ENCODE measurements at places on chromosomes 11 and 22.

- no peak for DNase-seq
These were observed 255.2 kb downstream of the MN1 start for GRCh38 chr22:27546157-27546935.

GRCh38 chr11:95165638-95166037 lies 65.4 kb downstream of the SESN3 start:
- DNase-seq = no peak

GRCh38 chr11:35040221-35040942 lies 98.6 kb upstream of the CD44 start:
- peak; percentile 38 for DNase-seq

GRCh38 chr22:45238957-45239680 lies 1.6 kb downstream of the KIAA0930 start:
- no peak for DNase-seq

DNA sequence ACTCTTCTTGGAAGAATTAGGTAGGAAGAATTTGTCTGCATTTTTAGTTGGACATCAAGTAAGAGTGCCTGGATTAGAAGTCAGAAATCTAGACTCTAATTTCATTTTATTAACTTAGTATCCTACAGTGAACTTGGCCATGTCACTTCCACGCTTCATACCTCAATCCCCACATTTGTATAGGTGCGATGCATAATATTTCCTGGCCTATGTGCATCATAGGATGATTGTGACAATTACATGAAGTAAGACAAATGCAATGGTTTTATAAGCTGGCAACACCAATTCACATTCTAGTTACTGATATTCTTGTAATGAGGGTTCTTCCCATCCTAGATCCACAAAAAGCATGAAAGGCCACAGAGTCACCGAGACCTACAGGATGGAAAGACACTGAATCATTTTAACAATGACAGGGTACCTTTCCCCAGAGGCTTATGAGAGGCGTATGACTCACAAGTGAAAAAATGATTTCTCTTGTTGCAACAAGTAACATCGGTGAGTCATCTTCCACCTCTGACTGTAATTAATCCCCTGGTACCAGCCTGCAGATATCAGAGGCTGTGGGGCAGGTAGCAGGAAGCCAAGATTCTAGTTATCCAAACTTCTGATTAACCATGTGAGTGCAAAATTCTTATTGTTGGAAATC lies 56.0 kb upstream of the OR5AK2 start:
- peak; percentile 34 for DNase-seq

- no peak for DNase-seq
These were observed 8.6 kb downstream of the APOA4 start for GRCh38 chr11:116814502-116814901.

DNA sequence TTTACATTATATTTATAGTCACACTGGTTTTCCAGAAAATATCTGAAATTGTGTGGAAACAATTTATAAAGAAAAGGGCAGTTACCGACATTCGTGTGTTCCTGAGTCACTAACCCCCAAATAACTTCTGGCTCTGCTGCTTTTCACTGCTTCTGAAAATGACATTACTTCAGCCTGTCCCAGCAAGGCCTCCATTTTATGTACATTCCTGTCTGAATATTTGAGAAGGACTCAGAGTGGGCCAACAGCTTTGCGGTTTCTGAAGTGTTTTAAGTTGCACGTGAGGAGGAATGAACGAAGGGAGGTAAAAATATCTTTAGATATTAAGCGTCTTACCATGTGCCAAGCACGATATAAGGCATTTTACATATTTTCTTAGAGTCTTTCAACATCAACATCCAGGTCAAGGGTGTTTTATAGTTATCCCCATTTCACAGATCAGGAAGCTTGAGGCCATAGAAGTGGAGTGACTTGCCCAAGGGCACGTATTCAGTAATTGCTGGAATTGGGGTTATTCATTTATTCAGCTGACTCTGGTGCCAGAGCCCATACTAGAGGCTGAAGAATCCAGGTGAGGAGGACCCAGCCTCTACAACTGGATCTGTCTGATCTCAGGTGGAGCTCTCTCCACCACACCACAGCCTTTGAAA lies 30.8 kb upstream of the WNT11 start:
- no peak for DNase-seq

- DNase-seq = no peak
These were observed 27.4 kb downstream of the RPL3 start for GRCh38 chr22:39292031-39292462.

DNA sequence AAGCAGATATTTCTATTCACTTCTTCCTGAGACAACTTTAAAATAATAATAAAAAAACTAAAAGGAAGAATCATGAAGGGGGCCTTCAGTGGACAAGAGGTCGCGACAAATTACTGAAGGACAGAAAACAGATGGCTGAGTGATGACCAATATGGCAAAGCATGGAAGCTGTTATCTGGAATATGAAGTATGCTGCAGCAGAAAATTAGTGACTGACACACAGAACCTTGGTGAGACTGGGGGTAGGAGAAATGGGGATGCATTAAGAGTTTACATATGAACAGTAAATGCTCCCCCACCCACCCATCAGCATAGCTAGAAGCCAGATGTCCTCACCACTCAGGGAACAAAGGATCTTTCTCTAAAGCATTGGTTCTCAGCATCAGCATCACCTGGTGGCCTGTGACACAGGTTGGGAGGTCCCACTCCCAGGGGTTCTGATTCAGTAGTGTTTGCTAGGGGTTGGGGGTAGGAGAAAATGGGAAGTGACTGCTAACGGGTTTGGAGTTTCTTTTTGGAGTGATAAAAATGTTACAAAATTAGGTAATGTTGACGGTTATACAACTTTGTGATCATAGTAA lies 59.7 kb downstream of the NARS2 start:
- DNase-seq = no peak

DNA sequence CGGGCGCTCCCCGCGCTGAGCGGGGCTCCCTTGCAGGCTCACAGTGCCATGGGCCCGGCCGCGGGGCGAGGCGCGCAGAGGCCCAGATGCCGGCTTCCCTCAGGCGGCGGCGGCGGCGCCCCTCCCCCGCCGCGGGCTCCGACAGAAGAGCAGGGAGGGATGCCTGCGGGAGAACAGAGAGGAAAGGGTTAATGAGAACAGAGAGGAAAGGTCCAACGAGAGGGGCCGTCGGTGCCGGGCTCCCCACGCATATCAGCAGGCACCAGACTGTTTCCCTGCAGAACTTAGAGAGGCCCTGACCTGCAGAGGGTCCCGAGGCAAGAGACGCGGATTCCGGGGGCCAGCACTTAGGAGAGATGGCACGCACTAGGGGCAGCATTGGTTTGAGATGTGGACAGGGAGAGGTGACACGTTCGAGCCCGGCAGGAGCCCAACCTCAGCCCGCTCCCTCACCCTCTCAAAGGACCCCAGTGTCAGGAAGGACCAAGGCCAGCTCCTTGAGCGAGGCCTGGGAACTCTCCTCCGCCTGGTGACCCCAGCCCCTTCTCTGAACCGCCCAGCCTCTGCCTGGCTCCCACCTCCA lies 9.1 kb downstream of the NRXN2 start:
- no peak for DNase-seq

DNA sequence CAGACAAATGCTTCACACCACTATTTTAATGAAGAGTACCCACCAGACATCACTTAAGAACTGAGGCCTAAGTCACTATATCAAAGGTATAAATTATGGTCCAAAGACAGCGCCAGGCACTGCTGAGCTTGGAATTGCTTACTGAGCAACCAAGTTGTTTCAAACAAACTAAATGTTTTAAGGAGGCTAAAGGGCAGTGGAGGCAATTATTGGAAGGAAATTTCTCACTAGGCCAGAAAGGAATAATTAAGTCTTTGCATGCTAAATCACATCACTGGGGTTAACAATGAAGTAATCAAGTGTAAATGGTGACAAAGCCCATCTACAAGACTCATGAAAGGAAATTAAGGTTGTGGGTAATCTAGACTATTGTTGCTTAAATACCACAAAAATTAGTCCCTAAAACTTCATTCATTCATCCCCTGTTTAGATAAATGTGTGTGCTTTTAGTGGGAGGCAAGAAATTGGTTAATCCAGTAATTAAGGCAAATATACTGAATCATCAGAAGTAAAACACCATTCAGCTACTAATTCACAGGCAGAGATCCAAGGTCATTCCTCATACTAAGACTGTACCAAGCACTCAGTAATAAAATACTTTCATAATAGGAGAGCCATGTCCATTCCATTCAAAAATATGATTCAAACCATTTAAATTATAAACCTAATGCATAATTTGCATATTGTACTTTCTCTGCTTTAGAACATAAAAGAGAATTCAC lies 21.2 kb downstream of the LGR4 start:
- no peak for DNase-seq

- peak; percentile 42 for DNase-seq
These were observed 27.8 kb upstream of the PPARA start for GRCh38 chr22:46122511-46122971.

DNA sequence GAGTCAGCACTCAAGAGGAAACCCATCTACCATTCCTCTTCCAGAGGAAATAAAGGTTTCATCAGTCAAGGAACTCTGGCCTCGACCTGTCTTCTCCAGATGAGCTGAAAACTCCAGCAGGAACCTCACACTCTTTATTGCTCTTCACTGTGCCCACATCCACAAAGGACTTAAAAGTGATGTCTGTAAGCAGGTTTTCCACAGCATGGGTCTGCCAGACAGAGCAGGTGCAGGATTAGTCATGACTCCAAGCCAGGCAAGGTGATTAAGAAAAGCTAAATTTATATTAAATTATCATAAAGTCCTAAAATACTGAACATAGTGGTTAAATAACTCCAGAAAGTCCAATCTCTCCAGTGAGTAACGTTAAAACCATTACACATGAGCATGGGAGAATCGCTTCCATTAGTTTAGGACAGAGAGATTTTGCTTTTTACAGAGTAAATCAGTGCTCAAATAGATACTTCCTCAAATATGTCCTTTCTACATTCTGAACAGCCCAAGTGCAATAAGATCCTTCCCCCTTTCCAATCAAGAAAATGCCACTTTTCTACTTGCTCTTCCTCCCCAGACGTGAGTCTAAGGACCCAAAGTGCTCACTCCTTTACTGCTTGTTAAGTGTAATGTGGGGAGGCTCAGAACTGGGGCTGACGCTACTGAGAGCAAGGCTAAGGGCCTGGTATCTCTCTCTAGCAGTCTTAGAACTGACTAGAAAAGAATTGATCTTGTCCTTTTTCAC lies 10.7 kb upstream of the CKAP5 start:
- DNase-seq = no peak

GRCh38 chr11:119493712-119494111 lies 70.7 kb upstream of the THY1 start:
- no peak for DNase-seq

DNA sequence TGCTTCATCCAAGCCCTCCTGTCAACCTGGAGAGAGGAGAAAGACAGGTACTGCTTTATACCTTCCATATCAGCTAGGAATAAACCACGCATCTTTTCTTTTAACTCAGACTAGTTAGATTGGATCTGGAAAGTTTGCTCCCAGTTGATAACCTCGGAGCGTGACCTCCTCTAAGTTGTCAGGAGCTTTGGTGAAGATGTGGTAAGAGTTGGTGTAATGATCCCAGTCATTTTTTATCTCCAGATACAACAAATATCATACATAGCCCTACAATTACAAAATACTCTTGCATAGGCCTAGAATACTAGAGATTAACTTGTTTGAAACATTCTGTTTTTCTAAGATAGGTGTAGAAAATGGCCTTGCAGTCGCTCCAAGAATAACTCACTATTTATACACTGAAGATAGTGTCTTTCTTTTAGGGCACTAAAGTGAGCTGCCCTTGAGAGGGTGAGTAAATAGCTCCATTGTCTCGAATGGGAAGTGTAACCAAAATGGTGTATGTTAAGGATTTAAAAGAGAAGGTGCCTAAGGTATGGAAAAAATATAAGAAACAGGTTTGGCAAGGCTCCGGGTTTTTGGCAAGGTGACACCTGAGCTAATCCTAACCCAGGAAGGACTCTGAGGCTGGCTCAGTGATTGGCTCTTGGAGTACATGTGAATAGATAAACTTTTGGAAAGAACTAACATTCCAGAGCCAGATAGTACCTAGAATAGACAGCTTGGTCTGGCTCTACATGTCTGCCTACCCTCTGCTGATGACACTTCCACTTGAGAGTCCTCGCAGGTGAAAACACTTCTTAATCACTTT lies 59.4 kb downstream of the GLYATL1 start:
- DNase-seq = no peak

GRCh38 chr11:10605941-10606381 lies 37.5 kb upstream of the LYVE1 start:
- no peak for DNase-seq

- DNase-seq = no peak
These were observed 258.9 kb downstream of the BRD1 start for GRCh38 chr22:49568751-49569285.

GRCh38 chr11:79437278-79437980 lies 3.4 kb downstream of the TENM4 start:
- no peak for DNase-seq

DNA sequence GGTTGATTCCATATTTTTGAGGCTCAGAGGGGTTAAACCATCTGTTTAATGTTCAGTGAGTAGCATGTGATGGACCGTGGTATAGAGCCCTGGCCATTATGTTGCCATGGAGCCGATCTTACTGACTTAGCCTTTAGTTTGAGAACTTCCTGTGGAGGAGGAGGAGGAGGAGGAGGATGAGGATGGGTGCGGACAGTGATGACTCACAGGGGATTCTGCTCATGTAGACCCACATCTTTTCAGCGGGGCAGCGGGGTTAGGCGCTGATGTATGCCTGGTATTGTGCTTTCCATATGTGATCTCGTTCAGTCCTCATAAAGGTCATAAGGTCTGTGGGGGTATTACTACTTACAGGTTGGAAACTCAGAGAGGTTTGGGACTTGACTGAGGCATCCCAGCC lies 13.9 kb downstream of the STX3 start:
- DNase-seq = peak; percentile 18

GRCh38 chr11:122270535-122270934 lies 154.5 kb upstream of the BLID start:
- DNase-seq = no peak

GRCh38 chr11:17751558-17751957 lies 17.0 kb downstream of the KCNC1 start:
- DNase-seq = no peak

GRCh38 chr11:16605389-16605893 lies 133.0 kb upstream of the C11orf58 start:
- DNase-seq = no peak

DNA sequence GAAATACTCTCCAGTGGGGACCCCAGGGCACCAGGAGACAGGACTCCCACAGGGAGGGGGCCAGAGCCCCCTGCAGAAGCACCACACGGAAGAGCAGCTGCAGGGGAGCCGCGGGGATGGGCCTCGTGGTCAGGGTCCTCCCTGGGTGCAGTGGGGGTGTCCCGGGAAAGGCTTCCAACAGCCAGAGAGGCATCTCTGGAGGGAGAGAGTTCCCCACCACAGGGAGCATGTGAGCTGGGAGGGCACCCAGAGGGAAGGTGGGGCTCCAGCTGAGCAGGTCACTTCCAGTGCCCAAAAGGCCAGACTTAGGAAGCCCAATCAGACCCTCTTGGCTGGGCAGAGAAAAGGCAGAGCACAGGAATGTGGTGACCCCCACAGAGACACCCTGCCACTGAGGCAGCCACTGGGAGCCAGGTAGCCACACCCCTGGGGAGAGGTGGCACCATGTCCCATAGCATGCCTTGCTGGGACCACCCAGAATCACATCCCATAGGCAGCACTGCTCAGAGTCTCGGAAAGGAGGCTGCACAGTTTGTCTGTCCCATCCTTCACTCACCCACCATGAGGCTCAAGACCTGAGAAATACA lies 49.9 kb upstream of the LMO1 start:
- no peak for DNase-seq
